GM23338 (cell line): ENCODE measurements at places on chromosomes 13 and 19. TPM values are rescaled to one million over a fixed set of nuclear protein-coding genes. Genes with fewer than 3 reads are reported as not detected.

DNA sequence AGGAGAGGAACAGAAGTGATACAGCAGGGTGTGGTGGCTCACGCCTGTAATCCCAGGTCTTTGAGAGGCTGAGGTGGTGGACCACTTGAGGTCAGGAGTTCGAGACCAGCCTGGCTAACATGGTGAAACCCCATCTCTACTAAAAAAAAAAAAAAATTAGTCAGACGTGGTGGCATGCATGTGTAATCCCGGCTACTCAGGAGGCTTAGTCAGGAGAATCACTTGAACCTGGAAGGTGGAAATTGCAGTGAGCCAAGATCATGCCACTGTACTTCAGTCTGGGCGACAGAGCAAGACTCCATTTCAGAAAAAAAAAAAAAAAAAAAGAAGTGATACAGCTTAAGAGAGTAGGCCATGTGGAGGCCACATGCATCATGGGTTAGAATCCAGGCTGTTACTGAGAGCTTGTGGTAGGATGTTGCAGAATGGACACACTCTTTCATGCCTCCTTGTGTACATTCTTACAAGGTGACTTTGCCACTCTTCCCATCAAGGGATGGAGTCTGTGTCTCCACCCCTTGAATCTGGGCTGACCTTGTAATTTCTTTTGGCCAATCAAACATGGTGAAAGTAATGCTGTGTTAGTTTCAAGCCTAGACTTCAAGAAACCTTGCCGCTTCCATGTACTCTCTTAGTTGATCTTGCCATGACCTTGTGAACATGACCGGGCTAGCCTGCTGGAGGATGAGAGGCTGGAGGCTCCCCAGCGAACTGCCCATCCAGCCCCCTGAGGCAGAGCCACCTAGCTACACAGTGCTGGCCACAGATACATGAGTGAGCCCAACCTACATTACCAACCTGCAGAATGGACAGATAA, 12.3 kb downstream of the FAM187B start:
- DNase-seq: no peak

PPP1R13L gene
- 12.9 and 15.5 TPM in 2 replicates for polyA plus RNA-seq

DNA sequence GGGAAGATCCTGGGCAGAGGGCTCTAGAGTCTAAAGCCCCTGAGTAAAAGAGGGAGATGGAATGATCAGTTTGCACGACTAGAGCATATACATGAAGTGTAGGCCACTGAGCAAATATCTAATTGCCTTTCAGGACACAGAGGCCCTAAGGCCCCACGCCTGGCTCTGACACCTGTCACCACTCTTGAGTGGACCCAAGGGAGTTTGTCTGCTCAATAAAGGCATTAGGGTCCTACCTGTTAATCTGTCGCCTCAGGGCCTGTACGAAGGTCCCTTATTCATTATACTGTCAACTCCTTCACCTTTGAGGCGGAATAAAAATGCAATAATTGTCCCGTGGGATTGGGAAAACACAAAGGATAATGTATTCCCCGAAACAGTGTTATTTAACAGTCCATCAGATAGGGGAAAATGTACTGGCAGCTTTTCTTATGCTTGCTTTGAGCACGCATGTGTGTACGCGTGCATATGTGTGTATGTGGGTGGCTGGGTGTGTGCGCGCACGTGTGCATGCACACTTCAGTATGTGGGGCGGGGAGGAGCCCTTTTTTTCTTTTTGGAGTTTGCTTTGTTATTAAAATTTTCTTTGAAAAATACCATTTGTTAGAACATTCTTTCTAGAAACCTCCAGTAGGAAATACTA, 161.8 kb upstream of the SERP2 start:
- no peak for DNase-seq

- no peak for DNase-seq
Observed at GRCh38 chr19:39970425-39970674, 615 bp upstream of the PSMC4 start.

KL gene
- polyA plus RNA-seq: 0.07 TPM in 1 of 2 replicates, not detected in the other

DNA sequence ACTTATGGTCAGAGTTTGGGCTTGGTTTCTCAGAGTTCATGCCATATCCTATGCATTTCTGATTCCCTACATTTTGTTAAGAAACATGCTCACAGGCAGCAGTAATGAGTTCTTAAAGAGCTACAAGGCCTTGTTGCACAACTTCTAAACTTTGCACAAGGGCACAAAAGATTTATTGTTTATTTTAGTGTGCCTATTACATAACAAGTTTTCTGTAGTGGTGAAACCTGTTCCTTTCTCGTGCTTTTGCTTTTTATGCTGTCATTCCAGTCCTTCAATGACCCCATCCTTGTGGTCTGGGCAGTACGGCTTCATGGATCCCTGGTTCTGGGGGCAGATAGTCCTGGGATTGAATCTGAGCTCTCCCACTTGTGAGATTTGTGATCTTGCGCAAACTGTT, 17.8 kb downstream of the ZNF507 start:
- DNase-seq: no peak

GGN gene
- 1.5 and 2.6 TPM in 2 replicates for polyA plus RNA-seq

DNA sequence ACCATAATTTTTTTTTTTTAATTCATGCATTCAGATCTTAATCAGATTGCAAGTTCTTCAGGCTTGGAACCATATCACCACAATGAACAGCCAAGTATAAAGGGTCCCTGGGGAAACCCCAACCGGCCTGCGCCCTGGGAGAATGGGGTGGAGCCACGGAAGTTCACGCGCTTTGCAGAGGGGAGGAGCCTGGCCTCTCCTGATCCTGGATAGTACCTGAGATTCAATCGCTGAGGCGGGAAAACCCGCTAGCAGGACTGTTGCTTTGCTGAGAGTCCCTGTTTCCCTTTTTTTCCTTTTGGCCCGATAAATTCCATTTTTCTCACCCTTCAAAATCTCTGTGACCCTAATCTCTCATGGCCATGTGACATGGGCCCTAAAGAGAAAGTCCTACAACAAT, 385.1 kb downstream of the IRS2 start:
- peak; percentile 51 for DNase-seq

DNA sequence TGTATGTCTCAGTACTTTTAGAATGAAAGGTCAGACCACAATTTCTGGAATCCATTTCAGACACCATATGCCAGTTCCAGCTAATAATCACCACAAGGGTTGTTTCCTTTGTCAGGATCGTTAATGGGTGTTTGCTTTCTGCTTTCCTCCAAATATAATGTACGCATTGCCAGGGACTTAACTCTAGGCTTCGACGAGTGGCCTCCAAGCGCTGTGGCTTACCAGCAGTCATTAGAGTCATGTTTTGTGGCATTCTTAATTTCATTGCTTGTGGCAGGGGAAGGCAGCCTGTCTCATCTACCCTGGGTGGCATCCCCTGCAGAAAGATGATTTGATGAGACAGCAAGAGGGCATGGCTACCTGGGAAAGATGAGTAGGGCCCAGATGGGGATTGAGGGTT, 22.5 kb downstream of the SAFB start:
- no peak for DNase-seq

- DNase-seq: peak; percentile 59
Observed at GRCh38 chr13:101416181-101417042, at the start of gene NALCN. NALCN (minus strand) TSS chr13:101416508; CDS start chr13:101399126, 17,382 bp downstream.

GRCh38 chr13:99282264-99283231, 24.4 kb upstream of the GPR18 start:
- DNase-seq: no peak

DNA sequence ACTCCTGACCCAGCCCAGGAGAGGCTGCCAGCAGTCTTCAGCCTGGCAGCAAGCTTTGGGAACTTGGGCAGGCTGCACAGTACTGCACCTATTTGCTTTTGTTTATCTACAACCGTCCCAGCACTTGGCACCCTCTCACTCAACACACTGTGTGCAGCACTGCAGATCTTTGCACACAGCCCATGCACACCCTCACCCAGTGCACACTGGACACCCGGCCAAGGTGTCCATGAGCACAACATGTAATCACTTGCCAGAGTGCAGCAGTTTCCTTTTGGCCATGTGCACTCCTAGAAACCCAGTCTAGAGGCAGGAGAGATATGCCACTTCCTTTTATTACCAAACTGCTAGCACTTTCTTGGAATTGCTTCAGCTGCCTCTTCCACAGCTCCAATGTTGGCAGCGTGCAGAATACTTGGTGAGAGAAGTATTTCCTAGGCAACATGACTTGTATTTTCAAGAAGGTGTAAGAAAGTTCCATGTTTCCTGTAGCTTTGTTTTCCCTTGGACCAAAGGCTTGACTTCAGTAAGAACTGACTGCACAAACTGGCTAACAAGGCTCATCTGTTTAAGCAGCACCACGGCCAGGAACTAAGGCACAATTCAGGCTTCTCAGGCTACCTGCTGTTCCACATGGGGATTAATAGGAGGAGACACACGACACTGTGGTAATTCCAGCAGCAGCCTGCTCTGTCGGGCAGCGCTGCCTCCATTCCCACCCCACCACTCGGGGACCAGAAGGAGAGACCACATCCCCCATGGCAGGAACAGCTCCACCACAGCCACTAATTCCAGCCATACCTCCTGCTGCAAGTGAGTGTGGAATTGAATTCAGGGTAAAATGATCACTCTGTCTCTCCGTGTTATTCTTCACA, 15.3 kb downstream of the ATP7B start:
- peak; percentile 33 for DNase-seq

- no peak for DNase-seq
Observed at GRCh38 chr13:67967031-67967430, 736.9 kb upstream of the PCDH9 start.

GRCh38 chr19:49872245-49873128, 4.7 kb downstream of the AKT1S1 start:
- no peak for DNase-seq

ZNF560 gene
- not detected in 2 replicates for polyA plus RNA-seq

RAVER1 gene
- 23.6 and 25.5 TPM in 2 replicates for polyA plus RNA-seq

DNA sequence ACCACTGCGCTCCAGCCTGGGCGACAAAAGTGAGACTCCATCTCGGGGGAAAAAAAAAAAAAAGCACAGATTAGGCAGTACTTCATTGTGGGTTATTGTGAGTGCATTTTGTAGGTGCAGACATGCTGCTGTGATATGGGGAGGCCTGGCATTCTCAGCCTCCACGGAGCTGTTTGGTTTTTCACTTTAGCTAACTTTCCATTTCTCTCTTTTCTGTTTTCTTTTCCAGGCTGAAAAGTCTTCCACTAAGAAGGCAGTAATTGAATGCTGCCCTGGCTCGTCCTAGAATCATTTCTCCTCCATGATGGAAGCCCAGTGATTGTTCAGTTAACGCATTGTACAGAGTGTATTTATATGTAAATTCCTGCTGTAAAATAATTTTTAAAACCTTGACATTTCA, 2.0 kb upstream of the WDR88 start:
- no peak for DNase-seq

- peak; percentile 72 for DNase-seq
Observed at GRCh38 chr19:28292822-28293500, 920.0 kb downstream of the UQCRFS1 start.

DNA sequence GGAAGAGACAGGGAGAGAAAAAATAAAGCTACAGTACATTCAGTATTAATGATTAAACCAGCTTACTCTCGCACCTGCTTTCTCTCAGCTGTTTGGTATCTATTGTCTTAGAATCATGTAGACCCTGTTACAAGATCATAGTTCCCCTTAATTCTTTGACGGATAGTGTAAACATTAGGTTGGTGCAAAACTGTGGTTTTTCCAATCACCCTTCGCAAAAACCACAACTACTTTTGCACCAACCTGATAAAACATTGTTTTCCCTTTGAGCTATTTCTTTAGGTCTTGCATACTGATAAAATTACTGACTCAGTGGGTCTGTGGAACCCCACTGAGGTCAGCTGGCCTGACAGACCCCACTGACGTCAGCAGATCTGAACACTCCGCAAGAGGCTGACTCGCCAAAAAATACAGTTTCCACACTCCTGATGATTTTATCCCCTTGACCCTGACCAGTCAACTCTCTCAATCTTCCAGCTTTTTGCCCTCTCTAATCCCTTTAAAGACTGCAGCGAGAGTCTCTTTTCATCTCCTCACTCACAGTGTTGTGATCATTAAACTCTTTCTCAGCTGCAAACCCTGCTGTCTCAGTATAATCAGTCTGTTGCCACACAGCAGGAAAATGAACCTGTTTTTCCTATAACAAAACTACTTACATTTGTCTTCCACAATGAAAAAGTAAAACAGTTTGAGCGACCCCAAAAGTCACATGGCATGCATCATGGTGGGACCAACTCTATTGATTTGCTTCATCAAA, 123.9 kb downstream of the SLITRK6 start:
- DNase-seq: peak; percentile 14

DNA sequence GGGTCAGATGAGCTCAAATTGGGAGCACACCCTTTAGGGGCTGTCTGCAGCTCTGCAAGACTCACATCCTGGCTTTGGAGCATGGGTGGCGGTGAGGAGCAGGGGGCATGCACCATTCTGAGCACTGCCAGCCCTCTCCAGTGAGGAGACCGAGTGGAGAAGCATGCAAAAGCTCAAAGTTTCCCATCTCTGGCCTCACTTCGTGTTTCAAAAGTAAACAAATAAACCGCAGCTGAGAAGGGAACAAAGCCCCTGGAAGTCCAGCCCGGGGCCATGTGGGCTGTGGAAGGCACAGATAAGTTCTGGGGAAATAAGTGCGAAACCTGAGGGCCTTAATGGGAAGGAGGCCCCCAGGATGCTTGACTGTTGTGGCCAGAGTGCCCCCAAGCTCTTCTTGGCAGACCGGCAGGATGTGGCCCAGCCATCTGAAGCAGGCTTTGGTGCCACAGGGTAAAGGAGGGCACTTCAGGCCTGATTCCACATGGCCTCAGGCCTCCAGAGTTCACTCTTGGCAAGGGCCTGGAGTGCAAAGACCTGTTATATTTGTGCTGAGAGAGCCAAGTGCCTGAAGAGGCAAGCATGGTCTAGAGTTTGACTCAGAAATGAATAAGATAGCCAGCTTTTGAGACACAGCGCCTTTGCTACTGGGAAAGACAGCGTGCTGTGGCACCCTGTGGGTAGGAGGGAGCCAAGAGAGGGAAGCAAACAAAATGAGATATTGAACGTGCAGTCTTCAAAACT, 1.2 kb downstream of the MEDAG start:
- DNase-seq: no peak

TYROBP gene
- polyA plus RNA-seq: 0.99 TPM in 1 of 2 replicates, not detected in the other

- DNase-seq: no peak
Observed at GRCh38 chr13:60137911-60138560, 25.7 kb downstream of the DIAPH3 start.

GRCh38 chr13:112452380-112453206, 76.4 kb downstream of the SPACA7 start:
- no peak for DNase-seq

ZNF578 gene
- polyA plus RNA-seq: 2.9 and 4.1 TPM in 2 replicates

- DNase-seq: no peak
Observed at GRCh38 chr13:26324867-26325266, 70.9 kb downstream of the CDK8 start.

NLRP11 gene
- not detected in 2 replicates for polyA plus RNA-seq

KLK3 gene
- 0.14 and 0.19 TPM in 2 replicates for polyA plus RNA-seq
